Activated T-cell treated with anti-CD3 and anti-CD28 coated beads, Interleukin-2, amount 50 U/mL, for 72 hours (primary cell): ENCODE measurements at places on chromosomes 12 and 14. TPM values are rescaled to one million over a fixed set of nuclear protein-coding genes. Genes with fewer than 3 reads are reported as not detected.

DNA sequence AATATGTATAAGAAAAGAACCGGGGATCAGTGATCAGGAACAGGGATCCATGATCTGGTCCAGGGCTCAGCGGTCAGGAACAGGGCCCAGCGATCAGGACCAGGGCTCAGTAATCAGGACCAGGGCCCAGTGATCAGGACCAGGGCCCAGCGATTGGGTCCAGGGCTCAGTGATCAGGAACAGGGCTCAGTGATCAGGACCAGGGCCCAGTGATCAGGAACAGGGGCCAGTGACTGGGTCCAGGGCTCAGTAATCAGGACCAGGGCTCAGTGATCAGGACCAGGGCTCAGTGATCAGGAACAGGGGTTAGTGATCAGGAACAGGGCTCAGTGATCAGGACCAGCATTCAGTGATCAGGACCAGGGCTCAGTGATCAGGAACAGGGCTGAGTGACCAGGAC is 56.3 kb downstream of the TMEM121 start:
- no peak for DNase-seq

Gene CLEC7A
- not detected for total RNA-seq

Gene DNAI7
- total RNA-seq: 0.17 TPM

GRCh38 chr12:96077081-96077480 is 41.7 kb upstream of the LTA4H start:
- DNase-seq: no peak
